ENCODE measurements at places on chromosomes 5 and 9.
A peak's percentile ranks its signal among the peaks of the same experiment; 100 is the strongest.

DNA sequence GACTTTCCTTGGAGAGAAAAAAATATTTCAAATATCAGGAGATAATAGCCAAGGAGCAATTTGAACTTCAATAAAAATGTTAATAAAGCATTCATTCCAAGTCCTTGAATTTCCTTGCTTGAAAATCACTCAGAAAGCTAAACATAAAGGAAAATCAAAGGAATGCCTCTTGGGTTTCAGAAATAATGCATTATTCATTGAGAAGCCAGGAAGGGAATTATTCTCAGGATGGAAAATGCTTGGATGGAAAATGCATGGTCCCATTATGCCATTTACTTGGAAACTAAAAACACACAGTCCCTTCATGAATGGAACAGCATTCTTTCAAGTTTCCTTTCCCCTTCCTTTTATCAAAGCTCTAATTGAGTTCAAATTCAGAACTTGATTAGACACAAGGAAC lies 160.9 kb downstream of the LPAR1 start:
- DNase-seq: no peak

GRCh38 chr5:89967771-89968444 lies 441.6 kb downstream of the CETN3 start:
- no peak for DNase-seq

DNA sequence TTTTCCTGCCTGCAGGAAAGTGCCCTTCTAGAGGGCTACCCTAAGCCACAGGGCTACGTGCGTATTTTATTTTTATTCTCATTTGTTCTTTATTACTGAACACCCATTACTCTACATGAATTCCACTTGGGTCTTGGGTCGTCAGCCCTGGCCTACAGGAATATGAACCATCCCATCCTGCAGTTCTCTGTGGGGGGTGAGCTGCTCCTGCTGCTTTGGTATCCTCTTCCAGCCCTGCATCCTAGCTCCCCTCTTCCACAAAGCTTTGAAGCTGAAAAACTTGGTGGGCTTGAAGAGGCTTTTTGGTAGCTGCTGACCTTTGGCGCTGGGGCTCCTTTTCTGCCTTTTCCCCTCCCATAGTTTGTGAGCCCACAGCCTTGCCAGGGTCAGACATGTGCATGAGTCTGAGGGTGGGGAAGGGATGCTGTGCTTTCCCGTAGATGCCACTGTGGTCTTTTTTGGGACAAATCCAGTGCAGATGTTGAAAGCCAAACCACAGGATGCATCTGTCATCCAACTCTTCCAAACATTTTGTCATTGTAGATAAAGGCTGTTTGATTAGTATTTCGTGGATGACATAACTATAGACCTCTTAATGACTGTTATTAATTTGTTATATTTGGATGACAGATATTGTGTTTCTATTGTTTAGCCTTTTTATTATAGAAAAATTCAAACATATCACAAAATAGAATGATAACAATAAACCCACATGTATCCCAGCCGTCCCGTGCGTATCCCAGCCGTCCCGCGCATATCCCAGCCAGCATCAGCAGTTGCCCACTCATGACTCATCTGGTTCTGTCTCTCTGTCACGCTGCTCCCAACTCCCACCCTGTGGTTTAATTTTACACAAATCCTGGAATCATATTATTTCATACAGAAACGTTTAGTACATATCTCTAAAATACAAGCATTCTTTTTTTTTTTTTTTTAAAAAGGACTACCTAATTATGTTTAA lies 43.9 kb downstream of the SLC46A2 start:
- DNase-seq: no peak

GRCh38 chr5:42228279-42228678 lies 195.0 kb upstream of the GHR start:
- DNase-seq: no peak

- no peak for DNase-seq
Measured at GRCh38 chr9:114889802-114890224, 40.6 kb downstream of the TNFSF8 start.

DNA sequence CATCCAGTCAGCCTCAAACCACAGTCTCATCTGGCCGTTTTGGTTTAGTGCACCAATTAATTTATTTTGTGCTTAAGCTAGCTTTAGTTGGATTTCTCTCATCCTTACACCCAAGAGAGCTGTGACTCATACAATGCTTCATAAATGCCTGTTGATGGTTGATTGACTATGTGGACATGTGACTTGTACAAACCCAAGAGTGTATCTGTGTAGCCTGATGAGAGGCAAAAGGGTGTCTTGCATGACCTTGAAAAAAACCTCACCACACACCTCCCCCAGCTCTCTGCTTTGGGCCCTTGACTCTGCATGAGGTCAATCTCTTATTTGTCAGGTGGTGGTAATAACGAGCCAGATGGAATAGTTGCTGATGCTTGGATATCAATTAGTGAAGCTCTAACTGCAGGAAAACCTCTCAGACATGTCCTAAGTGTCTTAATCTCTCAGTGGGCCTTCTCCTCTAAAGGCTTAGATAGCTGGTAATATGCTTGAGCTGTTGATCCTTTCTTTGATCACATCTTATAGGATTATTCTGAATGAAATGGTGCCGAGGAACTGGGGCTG lies 10.6 kb upstream of the GLRA1 start:
- DNase-seq: no peak

DNA sequence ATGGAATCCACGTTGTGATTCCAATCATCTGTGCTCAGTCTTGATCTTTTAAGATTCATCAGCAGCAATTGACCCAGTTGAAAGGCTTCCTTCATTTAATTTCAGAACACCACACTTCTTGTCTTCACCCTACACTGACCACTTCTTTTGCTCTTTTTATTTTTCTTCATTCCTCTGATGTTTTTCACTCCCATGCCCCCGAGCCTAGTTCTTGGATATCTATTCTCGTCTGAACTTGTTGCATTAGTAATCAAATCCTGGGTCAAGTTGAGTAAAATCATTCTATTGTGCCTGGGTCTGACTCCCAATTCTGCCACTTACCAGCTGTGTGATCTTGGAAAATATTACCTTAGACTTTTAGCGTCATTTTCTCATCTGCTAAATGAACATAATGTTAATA lies 356.5 kb downstream of the CDH12 start:
- DNase-seq: no peak

DNA sequence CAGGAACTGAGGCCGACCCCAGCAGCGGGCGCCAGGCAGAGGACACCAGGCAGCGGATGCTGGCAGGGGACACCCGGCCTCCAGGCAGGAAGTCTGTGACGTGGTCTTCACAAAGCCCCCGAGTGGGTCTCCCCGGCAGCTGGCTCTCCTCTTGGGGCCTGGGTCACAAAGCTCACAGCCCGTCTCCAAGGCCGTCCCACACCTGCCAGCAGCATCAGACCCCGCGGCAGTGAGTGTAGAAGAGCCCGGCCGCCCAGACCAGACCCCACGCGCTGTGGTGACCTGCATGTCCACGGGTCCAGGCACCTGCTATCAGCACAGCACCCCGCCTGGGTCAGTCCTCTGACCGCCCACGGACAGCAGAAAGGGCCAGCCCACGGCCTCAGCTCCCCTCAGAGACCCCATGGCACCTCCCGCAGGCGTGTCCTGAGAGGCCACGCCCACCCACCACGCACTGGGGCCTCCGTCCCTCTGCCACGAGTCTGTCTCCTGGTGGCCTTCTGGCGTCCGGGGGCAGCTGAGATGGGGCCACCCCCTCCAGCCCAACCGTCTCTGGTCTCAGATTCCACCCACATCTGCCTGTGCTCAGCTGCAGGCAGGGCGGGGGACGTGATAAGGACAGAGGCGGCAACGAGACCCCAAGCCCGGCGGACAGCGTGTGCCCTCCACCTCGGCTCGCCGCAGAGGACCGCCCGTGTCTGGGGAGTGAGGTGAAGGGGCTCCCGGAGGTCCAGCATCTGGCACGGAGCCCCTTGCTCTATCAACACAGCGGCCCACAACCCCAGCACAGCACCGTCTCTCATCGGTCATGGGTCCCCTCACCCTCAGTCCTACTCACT lies 34.2 kb downstream of the EXD3 start:
- DNase-seq: no peak

DNA sequence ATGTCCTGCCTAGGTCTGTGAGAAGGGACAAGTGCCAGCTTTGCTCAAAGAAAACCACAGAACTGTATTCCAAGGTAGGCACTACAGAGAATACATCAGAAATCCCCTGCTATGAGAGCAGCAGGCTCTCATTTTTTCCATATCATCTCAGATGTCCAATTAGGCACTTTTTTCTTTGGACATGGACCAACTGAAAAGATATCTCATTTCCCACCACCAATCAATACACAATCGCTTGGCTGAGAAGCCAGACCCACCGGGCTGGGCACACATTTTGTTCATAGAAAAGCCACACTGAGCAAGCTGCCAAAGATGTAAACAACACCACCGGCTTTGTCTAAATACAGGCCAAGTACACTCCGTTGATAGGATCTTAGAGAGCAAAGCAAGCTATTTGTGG lies 25.9 kb downstream of the STOM start:
- DNase-seq: no peak

DNA sequence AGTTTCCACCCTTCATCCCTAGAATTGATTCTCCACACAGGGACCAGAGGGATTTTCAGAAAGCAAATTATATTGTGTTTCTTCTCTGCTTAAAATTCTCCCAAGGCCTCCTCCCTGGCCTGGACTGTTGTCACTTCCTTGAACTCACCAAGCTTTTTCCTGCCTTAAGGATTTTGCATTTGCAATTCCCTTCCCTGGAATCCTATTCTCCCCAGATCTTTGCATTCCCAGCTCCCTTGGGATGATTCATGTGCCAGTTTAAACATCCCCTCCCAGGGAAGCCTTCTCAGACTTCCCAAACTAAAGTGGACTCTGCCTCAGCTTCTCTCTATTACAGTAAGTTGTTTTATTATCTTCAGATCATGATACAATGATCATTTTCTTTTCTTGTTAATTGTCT lies 35.2 kb upstream of the PDE8B start:
- DNase-seq: no peak

- no peak for DNase-seq
Measured at GRCh38 chr9:116760636-116761035, 73.5 kb downstream of the TRIM32 start.

- no peak for DNase-seq
Measured at GRCh38 chr9:95766906-95767305, 108.6 kb upstream of the ERCC6L2 start.

GRCh38 chr5:180178531-180179441 lies 30.2 kb downstream of the RASGEF1C start:
- no peak for DNase-seq

GRCh38 chr9:92617951-92618510 lies 51.9 kb downstream of the IPPK start:
- no peak for DNase-seq

GRCh38 chr5:126914801-126915436 lies 115.4 kb downstream of the MARCHF3 start:
- DNase-seq: no peak

- peak; percentile 66 for DNase-seq
Measured at GRCh38 chr9:128552744-128553440, 505 bp downstream of the SPTAN1 start.

GRCh38 chr5:36751886-36752285 lies 124.7 kb upstream of the NIPBL start:
- no peak for DNase-seq

DNA sequence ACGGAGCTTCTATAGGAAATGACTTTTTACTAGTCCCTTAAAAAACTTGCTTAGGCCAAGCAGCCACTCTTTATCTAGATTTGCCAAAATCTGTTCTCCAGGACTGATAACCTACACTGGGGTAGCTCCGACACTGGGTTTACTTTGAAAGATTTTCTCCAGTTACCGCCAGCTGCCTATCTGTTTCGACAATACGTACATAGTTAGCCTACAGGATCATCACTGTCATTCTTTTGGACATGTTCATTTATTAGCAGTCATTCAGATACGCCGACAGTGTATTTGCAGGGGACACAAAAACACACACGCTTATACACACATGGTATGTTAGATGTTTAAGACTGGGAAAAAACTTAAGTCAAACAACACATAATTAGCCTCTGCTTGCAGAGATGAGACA lies 225.7 kb downstream of the DCP2 start:
- no peak for DNase-seq

DNA sequence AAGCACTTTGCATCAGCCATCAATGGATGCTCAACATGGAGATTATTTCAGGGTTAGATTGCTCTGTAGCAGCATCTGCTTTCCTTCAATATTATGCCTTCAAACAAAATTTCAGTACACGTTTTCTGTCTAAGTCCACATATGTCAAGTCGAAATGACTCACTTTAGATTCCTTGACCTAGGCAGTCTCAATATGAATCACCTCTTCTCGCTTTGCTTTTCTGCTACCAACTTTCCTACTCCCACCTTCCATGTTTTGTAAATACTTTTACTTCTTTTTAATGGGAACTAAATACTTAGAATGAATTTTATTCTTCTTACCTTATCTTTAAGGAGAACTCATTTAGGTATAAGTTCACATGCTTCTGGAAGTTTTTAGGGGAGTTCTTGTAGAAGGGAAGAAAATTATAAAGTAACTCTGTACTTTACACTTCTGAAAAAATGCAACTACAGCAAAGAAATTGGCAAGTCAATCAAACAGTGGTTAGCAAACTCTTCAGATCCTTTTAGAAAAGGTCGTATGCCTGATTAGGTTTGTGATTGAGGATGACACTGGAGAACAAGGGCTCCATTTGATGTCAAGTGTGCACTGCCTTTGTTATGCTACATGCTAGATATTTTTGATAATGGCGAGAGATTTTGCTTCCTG lies 478.5 kb upstream of the SMARCA2 start:
- no peak for DNase-seq

DNA sequence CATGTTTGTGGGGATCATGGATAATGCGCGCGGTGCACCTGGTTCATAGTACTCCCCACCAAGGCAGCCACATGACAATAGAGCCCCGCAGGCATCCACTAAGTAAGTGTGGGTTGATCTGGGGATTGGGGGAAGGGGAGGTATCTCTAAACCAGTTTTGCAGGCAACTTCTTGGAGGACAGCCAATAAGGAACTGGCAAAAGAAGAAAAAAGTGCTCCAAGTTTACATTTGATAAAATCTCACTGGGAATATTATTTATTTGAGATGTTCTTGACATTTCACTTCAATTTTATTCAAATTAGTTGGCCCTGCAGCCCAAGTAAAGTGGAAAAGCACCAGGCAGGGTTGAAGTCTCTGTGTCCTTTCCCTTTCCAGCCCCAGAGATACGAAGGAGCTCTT lies 8.5 kb downstream of the FBP1 start:
- no peak for DNase-seq

DNA sequence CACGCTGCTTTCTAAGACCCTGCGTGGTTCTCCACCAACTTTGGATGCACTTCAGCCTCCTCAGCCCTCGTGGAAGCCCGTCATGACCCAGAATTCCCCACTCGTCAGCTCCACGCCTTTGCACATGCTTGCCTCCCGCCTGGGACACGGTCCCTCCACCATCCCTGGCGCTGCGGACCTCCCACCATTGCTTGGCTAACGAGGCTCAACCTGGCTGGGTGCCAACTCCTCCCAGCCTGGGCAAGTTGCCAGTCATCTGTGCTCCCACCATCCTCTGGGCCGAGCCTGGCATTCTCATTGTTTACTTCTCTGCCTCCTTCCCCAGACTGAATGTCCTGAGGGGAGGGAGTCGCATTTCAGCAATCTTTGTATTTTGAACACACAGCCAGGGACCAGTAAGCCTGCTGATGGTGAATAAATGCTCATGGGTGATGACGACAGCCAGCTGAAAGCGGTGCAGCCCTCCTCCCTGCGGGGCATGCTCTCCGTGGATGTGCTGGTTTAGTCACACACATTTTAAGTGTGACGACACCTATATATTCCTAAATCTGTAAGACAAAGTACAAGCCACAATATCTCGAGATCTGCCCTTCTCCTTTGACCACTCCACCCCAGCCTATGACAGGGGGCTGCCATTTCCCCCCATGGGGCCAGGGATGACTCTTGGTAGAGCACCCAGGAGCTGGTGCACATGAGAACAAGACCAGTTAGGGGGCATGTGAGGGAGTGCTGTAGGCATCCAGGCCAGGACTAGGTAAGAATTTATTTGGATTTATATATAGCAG lies 37.6 kb downstream of the ANKRD33B start:
- DNase-seq: no peak

All from stimulated activated CD4-positive, alpha-beta T cell treated with anti-CD3 and anti-CD28 coated beads, Interleukin-2, amount 100 ng/mL, for 24 hours (primary cell).